ENCODE measurements at places on chromosomes 2 and 18.
A peak's percentile ranks its signal among the peaks of the same experiment; 100 is the strongest.

GRCh38 chr2:42863320-42863719, 70.9 kb upstream of the HAAO start:
- no peak for DNase-seq

GRCh38 chr18:43389163-43389562, 111.9 kb upstream of the SYT4 start:
- no peak for DNase-seq

DNA sequence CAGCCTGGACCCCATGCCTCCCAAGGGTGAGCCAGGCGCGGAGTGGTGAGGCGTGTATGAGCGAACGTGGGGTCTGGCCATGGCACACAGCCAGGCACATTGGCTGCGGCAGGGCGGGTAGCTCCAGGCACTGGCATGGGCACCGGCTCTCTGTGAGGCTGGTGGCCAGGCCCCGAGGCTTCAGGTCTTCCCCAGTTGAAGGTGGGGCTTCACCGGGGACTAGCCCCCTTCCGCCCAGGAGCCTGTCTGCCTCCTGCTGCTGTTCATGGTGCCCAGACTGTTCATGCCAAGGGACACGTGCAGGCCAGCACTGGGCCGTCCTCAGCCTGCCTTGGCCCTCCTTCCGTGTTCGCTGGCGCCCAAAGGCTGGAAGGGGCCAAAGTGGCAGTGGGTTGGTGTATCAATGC, 26.8 kb downstream of the DDX1 start:
- no peak for DNase-seq

DNA sequence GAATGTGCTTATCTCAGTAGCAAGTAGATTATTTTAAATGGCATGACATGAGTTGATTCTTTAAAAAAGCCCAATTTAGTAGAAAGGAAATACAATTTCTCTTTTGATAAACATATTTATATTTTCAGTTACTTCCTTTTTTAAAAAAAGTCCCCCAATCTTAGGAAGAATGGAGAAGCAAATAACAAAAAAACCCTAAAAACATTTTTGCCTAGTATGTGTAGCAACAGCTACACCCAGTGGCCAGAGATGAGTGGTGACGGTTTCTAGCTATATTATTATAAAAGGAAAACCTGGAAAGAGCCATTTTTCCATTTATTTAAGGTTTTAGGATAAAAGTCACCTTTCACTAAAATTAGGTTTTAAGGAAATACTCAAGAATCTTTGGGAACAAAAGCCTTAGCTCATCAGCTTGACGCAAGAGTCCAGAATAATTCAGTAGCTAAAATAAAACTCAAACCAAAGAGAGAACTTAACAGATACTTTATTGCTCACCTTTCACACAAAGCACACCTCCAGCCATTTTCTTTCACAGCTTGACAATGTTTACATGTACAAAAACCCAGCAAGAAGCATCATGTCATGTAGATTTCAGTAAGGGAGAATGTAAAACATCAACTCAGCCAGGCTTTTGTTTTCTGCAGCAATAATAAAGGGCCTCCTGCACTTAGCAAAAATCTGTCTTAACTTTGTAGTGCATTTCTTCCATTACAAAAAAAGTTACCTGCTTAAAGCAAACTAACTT, 15.7 kb downstream of the FAM98A start:
- DNase-seq, result peak; percentile 37

- DNase-seq, result no peak
Observed at GRCh38 chr2:241224018-241224850, 35.8 kb downstream of the ANO7 start.

DNA sequence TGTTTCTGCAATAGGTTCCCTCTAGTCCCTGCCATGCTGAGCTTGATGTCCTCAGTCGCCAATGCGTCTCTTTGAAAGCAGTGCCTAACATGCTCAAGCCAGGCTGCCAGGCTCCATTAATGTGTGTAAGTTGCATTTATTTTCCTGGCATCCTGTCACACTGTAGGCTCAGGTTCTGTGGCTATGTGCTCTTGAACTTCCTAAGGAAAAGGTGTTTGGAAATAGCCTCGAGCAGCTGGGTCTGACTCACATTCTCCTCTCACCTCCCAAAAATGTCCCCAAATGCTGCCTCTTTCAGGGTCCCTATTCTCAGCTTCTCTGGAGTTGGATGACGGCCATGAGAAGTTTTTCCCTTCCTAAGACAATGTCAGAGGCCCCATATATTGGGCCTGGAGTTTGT, 58.0 kb upstream of the SLC14A2 start:
- no peak for DNase-seq

DNA sequence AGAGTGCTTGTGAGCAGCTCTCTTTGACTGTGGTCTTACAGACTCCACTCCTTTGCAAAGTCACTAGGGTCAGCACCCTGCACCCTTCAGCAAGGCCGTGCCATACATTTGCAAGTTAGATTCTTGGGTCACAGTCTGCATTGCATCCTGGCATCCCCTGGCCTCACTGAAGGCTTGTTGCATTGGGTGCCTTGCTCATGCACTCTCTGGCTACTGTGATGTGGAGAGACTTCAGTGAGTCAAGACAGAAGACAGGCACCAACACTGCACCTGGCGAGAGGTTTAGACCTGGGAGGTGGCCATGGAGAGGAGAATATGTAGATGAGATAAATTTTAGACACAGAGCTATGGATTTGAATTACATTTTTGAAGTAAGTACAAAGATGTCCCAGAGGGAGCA, 146.4 kb upstream of the COPS8 start:
- DNase-seq, result no peak

- no peak for DNase-seq
Observed at GRCh38 chr18:44290366-44290977, 390.2 kb upstream of the SETBP1 start.

- no peak for DNase-seq
Observed at GRCh38 chr2:35082072-35082471, 1273.5 kb upstream of the CRIM1 start.

GRCh38 chr2:241612156-241613016, 24.6 kb downstream of the THAP4 start:
- no peak for DNase-seq

DNA sequence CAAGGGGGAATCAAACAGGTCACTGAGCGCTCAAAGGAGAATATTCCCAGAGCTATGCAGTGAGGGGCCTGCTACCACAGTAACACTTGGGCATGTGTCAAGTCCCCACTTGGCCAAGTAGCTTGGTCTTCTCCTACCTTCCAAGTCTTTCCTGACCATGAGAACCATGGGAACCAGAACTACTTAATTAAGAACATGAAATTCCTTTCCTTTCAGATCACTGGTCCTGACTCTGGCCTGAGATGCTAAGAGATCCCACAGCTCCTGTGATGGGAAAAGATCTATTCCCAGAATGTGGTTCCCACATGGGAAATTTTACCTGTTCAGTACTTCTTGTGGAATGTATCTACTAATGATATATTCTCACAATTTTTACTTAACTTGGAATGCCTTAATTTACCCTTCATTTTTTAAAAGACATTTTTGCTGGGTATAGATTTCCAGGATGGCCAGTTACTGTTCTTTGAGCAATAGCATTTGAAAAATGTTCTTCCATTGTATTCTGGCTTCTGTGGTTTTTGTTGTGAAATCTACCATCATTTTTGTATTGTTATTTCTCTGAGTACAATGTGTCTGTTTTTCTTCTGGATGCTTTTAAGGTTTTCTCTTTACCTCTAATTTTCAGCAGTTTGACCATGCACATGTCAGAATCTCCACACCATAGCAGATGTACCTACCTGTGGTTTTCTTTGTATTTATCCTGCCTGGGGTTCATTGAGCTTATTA, 37.9 kb downstream of the KCNIP3 start:
- DNase-seq, result no peak

DNA sequence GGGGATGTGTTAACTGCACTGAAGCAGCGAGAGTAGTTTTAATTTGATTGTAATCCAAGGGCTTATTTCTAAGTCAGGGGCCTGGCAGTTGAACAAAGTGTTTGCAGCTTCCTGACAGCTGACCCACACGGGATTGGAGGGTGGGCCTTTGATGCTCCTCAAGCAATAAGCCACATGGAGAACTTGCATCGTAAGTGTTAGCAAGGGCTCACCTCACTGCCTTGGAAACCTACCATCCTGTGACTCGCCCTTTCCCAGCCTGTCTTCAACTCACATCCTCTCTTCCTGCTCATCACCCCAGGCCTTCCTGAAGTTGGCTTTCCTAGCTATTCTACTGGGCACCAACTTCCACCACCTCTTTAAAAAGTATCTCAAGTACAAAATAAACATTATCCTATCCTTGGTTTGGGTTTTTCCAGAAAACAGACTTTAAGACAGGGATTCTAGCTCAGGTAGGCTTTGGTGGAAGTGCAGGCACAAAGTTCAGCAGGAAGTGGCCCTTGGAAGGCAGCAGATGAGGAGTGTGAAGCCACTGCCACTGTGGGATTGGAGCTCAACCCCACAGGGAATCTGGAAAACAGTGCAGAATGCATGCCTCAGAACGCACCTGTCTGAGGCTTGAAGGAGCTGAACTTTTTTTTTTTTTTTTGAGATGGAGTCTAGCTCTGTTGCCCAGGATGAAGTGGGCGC, 31.6 kb downstream of the B3GNT2 start:
- no peak for DNase-seq

DNA sequence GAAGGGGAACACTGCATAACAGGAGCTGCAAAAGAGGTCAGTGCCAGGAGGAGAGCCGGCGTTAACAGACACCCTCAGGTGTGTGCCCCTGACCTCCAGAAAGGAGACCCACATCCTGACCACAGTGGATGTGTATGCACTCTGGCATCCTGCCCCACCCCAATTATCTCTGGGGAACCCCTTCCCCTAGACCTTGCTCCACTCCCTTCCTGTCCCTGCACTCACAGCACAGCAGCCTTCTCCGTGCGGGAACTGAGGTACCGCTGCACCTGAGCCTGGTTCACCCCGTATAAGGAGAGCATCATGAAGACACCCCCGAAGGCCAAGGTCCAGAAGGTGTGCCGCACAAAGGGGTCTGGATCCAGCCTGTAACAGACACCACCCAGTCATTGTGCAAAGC, 7.3 kb upstream of the ATRAID start:
- DNase-seq, result no peak

DNA sequence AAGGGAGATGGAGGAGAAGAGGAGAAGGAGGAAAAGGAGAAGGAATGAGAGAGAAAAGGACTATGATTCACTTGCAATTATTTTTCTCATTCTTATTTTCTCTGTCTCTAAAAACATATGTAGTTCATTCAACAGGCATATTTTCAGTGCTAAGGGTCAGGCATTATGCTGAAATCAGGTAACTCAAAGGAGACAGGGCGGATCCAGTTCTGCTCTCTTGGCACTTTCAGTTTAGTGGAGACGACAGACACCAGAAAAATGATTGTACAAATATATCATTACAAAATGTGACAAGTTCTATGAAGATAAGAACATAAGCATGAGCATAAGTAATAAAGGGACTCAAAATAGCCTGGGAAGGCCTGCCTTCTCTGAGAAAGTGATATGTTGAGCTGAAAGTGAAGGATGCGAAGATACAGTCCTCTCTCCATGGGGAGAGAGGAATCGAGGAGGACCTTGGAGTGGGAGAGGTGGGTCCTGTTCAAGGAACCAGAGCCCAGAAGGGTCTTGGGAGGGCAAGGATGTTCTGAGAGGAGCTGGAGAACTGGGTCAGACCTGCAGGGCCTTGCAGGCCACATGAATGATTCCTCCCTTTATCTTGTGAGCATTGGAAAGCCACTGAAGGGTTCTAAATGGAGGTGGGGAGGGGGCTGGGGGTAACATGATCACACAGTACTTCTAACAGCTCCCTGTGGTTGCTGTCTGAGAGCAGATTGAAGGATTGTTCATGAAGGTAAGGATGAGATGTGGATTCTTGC, 58.6 kb upstream of the TMEM17 start:
- DNase-seq, result no peak

- DNase-seq, result no peak
Observed at GRCh38 chr18:29855637-29856036, 1186.9 kb downstream of the DSC3 start.

- peak; percentile 11 for DNase-seq
Observed at GRCh38 chr2:41791523-41791922, 256.3 kb upstream of the PKDCC start.

DNA sequence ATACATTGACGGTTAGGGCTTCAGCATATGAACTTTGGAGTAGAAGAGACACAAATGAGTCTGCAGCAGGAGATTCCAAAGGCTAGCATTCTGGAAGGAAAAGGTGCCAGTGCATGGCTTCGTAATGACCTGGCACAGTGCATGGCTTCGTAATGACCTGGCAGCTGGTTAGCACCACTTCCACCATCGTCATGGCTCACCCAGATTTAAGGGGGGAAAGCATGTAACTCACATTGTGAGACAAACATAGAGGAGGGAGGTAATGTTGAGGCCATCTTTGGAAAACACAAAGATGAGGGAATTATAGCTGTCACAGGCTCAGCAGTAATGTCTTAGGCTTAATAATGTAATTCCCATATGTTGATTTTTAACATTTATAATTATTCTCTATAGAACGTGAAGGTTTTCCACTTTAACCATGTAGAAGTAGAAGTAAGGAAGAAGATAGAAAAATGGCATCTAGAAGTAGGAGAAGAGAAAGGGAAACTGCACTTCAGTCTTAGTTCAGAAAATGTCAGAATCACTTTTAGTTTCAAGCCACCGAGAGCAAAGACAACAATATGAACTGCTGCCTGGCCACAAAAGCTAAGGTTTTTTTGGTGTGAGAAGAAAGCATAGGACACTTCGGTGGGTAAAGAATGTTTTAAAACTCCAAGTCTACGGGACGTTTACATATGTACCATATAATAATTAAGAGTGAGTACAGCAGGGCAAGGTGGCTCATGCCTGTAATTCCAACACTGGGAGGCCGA, 6.8 kb upstream of the STK25 start:
- DNase-seq, result peak; percentile 54

DNA sequence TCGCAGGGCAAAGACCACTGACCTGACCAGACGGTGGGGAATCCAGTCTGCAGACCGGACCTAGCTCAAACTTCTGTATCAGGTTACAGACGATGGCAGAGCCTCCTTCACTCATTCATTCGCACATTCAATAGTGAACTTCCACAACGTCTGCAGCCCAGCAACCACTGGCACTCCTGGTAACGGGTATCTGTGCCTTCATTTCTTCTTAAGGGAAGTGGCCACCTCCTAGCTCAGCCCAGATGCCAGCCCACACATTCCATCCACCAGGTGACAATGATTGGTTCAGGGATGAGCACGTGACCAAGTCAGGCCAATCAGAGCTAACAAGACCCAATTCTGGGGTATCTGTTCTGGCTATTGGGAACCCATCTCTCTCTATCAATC, 15.9 kb upstream of the ARMC9 start:
- DNase-seq, result no peak

- no peak for DNase-seq
Observed at GRCh38 chr18:11398625-11399024, 210.8 kb upstream of the SLC35G4 start.

DNA sequence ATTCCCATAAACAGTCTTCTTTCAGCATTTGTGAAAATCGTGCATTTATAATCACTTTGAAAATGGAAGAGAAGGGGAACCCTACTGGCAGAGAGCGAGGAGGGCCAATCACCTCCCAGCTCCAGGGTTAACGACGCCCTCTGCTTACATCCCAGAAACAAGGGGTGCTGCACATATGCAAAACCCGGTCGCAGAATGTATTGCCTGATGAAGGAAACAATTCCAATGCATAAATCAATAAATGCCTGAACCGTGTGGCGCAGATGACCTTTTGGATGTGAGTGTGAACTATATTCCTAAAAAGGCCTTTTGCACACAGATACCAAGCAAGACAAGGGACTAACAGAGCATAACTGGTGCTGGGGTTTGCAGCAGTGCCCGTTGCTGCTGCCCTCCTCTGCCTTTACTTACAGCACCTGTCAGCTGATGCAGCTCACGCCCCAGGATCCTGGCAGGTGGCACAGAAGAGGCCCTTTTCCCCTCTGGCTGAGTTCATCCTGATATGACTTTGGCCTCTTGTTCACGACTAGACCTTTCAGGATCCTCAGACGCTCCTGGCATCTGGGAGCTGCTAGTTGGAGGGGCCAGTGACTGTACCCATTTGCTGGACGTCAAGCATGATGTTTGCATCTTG, 67.8 kb downstream of the MYT1L start:
- no peak for DNase-seq
